Stimulated activated naive CD8-positive, alpha-beta T cell treated with anti-CD3 and anti-CD28 coated beads, Interleukin-15, amount 100 ng/mL, for 72 hours (primary cell): ENCODE measurements at places on chromosomes 2 and 18.

GRCh38 chr2:149719695-149720094, 132.1 kb upstream of the MMADHC start:
- no peak for DNase-seq

DNA sequence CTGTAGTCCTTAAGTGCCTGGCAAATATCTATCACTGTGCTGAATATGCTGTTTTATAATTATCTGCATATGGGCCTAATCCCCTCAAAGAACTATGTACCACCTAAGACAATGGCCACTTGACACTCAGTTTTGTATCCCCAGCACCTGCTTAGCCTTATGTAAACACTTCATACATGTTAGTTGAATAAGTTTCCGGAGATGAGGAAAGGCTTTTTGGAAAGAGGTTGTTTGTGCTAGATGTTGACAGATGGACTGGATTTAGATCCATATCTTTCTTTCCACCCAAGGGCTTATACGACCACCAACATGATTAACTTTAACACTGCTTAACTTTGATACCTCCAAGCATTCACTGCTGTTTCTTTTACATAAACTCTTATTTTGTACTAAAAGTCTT, 63.3 kb downstream of the FAM228A start:
- DNase-seq, result no peak

DNA sequence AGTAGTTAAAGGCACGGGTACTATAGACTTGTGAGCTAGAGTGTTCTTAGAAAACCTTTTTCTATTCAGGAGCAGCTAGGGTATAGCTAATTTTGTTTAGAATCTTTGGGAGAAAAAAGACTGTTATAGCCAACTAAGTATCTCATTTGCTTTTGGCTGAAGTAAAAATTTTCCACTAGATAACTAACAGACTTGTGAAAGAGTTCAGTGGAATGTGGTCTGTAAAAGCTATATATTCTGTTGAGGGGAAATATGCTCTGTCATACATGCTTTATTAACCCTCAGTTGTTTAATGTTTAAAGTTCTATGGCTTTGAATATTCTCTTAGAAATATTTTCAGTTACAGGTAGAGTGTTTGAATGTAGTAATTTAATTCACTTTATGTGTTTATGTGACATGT, 49.7 kb downstream of the RIF1 start:
- no peak for DNase-seq

- no peak for DNase-seq
Observed at GRCh38 chr18:11672198-11672597, 16.9 kb upstream of the GNAL start.

GRCh38 chr18:5370332-5370731, 74.8 kb upstream of the ZBTB14 start:
- no peak for DNase-seq

DNA sequence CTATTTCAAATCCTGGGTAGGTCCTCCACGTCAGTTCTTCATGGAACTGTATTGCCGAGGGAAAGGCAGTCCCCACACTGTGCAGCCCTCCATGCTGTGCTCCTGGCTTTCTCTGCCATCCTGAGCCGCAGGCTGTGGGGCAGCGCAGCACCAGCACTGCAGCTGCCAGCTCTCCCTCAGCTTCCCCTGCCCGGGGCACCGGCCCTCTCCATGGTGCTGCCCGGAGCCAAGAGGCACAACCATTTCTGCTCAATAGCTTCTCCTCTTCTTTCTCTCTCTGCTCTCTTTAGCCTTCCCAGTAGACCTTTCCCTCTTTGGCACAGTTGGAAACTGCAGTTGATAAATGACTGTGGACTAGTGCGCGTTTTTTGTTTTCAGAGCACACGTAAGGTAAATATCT, 12.1 kb downstream of the ANKRD23 start:
- DNase-seq, result no peak

- DNase-seq, result no peak
Observed at GRCh38 chr2:232982926-232983668, 30.0 kb downstream of the NGEF start.

- DNase-seq, result no peak
Observed at GRCh38 chr2:120278901-120279300, 26.2 kb downstream of the RALB start.

DNA sequence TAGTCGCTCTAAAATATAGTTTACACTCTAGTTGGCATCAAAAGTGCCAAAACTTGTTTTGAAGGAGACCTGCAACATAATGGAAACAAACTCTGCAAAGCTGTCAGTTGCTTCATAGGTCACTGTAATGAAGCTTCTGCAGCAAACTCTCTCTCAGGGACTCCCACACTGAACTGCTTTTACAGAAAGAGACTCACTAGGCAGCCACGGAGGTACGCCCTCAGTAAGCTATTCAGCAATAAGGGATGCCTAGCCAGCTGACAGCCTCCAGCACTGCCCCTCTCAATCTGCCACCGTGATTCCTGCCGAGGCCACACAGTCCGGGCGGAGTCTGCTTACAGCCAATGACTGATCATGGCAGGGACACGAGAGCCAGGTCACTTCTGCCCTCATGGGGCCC, 51.1 kb downstream of the COLEC12 start:
- DNase-seq, result no peak

DNA sequence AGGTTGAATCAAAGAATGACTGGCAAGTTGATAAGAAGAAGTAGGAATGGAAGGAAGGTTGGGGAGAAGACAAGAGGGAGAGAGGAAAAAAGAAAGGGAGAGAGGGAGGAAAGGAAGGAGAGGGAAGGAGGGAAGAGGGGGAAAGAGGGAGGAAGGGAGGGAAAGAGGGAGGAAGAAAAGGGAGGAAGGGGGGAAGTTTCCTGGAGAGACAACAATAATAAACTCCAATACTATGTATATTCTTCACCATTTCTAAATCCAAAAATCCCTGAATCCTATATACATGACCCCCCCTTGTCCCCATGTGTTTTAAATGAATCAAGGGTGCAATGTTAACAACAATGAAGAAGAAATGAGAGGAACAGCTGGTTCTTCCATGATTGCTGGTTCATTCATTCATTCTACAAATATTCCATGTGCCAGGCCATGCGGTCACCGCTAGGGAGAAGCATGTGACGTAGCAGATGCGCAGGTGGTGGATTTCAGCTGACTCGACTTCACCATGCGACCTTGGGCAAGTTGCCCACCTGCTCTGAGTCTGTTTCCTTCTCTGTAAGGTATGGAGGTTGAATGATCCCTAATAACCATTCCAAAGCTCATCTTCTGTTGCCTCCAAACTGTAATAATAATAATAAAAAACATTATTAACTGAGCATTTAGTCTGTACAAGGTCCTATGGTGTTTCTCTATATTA, 77.6 kb downstream of the EN1 start:
- DNase-seq, result no peak

DNA sequence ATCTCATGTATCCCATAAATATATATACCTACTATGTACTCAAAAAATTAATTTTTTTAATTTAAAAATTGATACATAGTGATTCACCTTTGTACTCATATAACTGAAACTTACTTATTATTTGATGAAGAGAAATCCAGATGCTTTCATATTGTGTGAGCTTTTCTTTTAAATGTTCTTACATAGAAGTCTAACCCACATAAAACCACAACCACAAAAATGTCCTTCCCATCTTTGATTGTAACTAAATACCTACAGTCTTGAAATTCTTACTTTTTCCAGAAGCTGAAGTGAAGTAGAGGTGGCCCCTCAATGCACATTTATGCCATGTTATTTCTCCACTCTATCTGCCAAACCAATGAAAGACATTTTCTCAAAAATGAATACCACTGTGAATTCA, 117.9 kb upstream of the COL5A2 start:
- no peak for DNase-seq

GRCh38 chr2:154537843-154538450, 160.5 kb upstream of the KCNJ3 start:
- DNase-seq, result no peak

DNA sequence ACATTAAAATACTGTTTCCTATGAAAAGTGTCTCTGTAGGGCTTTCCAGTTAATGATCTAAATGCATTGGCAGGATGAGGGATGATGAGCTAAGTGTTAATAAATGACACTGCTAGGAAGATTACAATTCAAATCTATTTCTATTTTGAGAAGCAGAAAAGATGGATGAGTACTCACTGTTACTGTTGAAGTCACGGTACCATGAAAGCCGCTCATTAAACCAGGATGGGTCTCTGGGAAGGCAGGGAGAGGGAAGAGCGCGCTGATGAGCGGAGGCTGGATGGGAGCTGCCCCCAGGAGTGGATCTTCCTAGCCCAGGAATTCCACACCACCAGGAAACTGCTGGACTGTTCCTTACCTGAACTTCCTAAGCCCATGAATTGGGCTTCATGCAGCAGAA, 27.1 kb upstream of the TXNDC2 start:
- DNase-seq, result no peak

DNA sequence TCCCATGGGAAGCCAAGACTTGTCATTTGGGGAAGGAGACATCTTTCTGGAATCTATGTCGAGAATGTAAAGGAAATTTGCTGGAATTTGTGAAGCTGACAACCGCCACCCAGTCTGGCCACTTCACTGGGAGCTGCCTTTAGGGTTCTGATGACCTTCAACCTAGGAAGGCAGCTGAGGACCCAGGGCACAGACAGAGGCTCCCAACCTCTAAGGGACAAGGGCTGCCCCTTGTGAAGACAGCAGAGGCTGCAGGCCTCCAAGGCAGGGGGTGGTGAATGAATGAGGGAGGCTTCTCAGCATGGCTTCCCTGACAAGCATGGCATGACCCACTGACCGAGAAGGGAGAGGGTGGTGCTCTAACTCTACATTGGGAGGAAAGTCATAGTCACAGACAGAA, 128.9 kb upstream of the ASB18 start:
- no peak for DNase-seq

DNA sequence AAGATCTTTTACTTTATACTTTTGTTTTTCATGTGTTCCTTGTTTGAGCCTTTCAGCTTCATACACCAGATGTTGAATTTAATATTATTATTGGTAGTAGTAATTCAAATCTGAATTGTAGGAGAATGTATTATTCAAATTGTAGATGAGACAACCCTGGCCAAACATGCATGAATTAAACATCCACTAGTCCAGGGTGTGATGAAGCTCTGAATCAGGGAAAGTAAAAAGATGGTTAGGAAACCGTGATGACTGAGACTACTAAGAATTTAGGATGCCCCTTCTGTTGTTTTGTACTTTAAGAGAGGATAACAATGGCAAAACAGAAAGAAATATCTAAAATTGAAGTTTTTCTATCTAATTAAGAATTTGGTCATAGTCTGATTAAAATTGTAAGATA, 227.8 kb upstream of the CDH2 start:
- no peak for DNase-seq

DNA sequence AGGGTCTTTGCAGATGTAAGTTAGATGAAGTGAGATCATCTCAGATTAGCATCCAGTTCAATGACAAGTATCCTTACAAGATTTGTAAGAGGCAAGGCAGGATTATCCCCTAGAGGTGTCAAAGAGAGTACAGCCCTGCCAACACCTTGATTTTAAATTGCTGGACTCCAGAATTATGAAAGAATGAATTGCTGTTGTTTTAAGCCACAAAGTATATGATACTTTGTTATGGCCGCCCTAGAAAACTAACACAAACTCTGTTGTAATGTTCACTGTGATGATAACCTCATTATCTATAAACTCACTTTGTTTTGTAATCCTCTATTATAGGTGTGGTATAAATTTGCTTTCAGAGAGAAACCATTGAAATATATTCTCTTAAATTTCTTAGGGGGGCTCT, 249.0 kb upstream of the SPOPL start:
- DNase-seq, result no peak

GRCh38 chr2:113300281-113300680, 21.6 kb upstream of the PAX8 start:
- DNase-seq, result no peak

- no peak for DNase-seq
Observed at GRCh38 chr2:26653207-26654060, 12.3 kb upstream of the CIB4 start.

- no peak for DNase-seq
Observed at GRCh38 chr2:64889803-64890202, 99.4 kb upstream of the SLC1A4 start.

- DNase-seq, result no peak
Observed at GRCh38 chr2:237919593-237919992, 47.2 kb upstream of the UBE2F start.

GRCh38 chr2:230989731-230990130, 6.2 kb upstream of the SPATA3 start:
- DNase-seq, result no peak

DNA sequence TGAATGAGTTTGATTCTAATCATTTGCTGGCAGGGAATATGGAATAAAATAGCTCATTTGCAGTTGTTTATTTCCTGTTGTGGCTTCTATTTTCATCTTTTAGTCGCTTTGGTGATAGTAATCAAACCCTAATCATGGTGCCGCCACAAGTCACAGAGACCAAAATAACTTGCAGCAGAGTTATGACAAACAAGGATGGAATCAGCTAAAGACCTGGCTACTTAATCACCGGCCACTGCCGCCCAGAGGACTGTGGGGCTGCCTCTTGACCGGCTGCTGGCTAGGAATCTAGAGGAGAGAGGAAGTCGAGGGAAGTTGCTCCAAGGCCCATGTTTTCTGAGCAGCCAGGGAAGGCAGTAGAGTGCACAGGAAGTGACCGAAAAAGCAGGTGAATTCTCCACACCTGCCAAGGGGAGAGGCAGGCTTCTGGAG, 5.1 kb upstream of the SMAD7 start:
- no peak for DNase-seq

- DNase-seq, result no peak
Observed at GRCh38 chr2:219707496-219708285, 80.3 kb downstream of the SLC4A3 start.

- DNase-seq, result no peak
Observed at GRCh38 chr2:134276381-134277172, 22.7 kb downstream of the MGAT5 start.

DNA sequence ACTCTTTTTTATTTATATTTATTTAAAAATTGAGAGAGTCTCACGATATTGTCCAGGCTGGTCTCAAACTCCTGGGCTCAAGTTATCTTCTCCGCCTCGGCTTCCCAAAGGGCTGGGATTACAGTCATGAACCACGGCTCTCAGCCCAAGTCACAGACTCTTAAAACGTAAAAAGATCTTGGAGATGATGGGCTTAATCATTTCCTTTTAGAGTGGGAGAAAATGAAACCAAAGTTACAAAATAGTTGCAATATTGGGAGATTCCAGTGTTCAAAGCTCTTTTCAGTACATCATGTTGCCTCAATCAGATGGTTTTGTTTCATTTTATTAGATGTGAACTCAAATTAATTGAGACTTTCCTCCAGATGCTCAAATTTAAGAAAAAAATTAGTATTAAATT, 151.4 kb upstream of the XPO1 start:
- no peak for DNase-seq
